ENCODE measurements at places on chromosomes 4 and X.
A peak's percentile ranks its signal among the peaks of the same experiment; 100 is the strongest.

- DNase-seq: no peak
Observed at GRCh38 chrX:39203427-39203826, 402.2 kb downstream of the MID1IP1 start.

- DNase-seq: no peak
Observed at GRCh38 chr4:18698119-18698883, 676.7 kb upstream of the LCORL start.

GRCh38 chr4:56271131-56271530, 116.2 kb downstream of the AASDH start:
- DNase-seq: no peak

DNA sequence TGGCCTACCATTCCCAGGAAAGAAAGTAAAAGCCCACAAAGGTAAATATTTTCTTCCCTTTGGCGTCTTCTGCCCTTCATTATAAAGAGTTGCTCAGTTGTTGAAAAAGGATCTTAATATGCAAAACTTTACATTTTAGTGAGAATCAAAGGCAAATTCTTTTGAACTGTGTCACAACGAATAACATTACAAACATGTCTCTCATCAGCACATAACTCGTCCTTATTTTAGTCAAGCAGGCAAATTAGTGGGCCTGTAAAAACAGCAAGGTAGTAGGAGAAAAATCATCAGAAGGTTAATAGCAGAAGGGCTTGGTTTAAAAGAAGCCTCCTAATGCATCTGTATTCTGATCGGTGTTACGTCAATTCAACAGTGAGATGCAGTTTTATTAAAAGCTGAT, 647.3 kb upstream of the DIPK2B start:
- DNase-seq: no peak

DNA sequence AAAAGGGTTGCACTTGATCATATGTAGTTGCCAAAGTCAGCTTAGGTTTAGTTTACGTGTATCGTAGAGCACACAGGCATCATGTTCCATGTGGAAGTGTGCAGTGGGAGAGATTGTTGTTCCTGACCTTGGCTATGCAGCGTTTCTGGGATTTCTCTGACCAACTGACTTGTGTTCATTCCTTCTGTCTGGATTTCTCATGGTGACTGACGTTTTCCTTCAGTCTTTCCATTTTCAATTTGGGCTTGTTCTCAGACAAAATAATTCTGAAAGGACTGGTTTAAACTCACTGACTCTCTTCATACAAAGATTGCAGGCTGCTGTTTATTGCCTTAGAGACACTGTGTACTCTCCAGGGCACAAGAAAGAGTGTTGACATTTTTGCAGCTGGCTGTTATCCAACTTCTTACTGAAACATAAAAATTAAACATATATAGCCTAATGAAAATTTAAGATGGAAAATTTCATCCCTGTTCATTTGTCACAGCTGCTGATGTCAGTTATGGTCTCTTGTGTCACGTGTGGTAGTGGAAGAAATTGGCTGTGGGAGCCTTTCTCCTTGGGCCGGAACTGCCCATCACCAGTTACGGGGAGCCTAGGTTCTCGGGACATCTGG, 95.4 kb downstream of the TNIP2 start:
- peak; percentile 76 for DNase-seq
